ENCODE measurements at places on chromosomes 3 and 15. TPM values are rescaled to one million over a fixed set of nuclear protein-coding genes. Genes with fewer than 3 reads are reported as not detected.

DNA sequence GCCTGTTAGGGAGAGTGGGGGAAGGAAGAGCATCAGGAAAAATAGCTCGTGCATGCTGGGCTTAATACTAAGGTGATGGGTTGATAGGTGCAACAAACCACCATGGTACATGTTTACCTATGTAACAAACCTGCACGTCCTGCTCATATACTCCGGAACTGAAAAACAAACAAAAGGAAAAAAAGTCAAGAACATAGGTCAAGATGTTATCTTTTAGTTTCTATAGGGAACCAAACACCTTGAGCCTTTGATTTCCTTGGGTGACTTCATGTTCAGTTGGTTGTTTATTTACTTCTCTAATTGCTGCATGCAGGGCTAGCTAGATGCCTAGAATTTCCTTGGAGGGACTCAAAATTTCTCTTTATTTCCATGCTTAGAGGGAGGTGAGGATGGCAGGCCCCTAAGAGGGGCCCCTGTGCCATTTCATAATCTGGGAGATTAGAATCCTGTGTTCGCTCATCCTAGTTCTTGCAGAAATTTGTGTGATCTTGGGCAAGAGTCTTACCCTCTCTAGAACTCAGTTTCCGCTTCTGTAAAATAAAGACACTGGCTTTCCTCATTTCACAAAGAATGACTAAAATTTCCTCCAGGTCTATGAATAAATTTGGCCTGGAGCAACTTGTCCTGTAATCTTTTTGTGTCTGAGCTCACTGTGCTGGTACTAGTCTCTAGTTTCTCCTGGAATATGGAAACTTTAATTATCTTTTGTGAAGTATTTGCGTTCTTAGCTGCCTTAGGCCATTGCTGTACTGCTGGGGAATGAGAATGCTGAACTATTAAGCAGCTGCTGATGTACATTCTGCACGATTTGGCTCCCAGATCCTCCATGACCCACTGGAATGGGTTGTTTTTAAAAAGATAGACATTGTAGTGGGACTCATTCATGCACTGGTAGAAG, 457.5 kb downstream of the EDEM1 start:
- DNase-seq, result no peak

- no peak for DNase-seq
These were observed 26.9 kb upstream of the LDHAL6B start for GRCh38 chr15:59179717-59180116.

DNA sequence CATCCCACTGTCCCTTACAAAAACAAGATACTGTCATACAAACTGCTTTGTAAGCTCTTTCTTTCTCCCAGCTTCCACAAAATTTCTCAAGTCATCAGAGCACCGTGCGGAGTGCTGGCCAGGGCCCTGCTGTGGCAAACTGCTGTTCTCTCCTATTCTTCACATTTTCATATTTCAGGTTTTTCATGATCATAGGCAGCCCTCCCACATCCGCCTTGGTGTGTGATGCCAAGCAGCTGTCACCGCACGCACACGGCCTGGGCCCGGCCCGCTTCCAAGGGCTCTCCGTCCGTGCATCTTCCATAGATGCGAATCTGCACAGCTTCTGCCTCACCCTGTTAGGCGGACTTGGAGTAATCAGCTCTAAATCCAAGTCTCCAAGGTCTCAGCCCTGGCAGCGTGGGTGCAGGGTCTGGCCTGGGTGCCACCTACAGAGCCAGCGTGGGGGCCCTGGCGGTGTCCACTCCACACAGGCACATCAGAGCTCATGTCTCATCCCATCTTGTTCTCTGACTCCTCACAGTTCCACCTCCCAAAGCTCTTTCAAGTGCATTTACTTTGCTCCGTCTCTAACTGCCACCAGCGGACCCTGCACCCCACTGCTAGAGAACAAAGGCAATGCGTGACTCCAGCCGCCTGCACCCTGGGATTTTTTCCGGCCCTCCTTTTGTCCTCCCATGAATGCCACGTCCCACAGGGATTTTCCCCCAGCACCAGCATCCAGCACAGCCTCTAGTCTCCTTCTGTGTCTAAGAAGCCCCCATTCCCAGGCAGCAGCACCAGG, 27.2 kb downstream of the CYFIP1 start:
- DNase-seq, result peak; percentile 47

GRCh38 chr3:131907796-131908195, 127.0 kb downstream of the CPNE4 start:
- DNase-seq, result peak; percentile 30

GRCh38 chr3:134607054-134608022, 43.5 kb downstream of the KY start:
- DNase-seq, result no peak

DNA sequence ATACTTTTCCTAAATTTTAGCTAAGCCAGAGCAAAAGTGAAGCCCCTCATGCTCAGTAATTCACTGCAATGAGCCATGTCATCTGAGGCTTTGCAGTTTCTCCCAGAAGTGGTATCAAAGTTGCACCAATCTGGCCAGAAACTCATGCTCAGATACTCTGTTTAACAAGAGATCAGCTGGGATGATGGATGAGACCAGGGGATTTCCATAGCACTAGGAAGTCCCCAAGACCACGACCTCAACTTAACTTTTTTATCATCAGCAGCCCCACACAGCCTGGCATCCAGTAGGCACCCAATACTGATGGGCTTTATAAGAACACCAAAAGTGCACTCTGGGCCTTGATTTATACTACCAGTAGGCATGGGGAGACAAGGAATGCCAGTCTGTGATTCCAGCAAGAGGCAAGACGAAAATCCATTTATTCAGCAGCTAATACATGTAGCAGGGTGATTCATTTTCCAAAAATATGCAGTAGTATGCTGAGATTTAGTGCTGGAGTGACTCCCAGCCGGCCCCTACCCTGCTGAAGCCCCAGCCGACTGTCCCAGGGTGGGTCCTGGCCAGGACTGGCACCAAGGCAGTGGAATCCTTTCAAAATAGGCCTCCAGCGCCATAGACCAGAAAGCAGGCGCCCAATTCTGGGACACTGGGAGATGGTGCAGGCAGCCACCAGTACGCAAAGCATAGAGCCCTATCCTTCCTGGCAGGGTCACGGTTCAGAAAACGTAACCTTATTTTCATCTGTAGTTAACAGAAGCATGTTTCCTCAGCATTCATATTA, 612 bp upstream of the LDHAL6B start:
- DNase-seq, result no peak

GRCh38 chr3:11385891-11386290, 113.7 kb downstream of the ATG7 start:
- DNase-seq, result no peak

DNA sequence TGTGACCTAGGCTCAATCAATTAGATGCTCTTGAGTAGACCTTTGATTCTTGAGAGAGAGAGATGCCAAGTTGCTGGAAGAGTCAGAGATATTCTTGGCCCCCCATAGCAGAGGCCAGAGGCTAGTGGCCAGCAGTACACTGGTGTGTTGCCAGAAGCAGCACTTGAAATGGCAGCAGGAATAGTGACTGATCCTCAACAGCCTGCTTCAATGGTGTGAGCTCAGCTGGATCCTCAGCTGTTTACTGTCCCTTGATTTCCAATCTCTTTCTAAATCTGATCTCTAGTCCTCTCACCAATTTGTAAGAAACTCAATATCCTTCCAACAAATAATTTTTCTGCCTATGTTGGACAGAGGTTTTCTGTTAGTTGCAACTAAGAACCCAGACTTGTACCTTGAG, 170.3 kb upstream of the CCDC54 start:
- peak; percentile 26 for DNase-seq

GRCh38 chr3:51703068-51703760, 3.7 kb upstream of the GRM2 start:
- DNase-seq, result no peak

GRCh38 chr3:110272525-110272924, 799.1 kb upstream of the NECTIN3 start:
- DNase-seq, result no peak

DNA sequence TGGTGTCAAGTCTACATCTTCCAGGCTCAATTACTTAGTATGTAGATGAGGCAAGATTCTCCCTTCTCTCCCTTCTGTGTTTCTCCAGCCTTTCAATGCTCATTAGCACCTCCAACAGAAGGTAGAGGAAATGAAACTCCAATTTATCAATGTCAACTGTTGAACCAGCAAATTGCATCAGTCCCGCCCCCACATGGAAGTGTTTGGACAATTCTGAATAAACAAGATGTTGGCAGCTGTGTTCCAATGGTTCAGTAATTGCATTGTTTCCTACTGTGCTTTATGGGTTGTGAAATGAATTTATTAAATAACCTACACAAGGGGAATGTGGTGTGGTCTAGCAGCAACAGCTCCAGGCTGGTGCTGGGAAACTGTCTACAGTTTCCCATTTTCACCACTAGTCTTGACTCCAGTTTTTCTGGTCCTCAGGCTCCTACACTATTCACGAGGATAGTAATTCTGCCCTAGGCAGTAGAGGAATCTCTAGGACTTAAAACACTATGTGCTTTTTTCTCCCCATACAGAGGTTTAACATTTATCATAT, 91.9 kb downstream of the MB21D2 start:
- peak; percentile 34 for DNase-seq

GRCh38 chr3:102020735-102021134, 171.4 kb downstream of the NFKBIZ start:
- DNase-seq, result no peak

GRCh38 chr3:149536429-149536828, 61.9 kb downstream of the TM4SF4 start:
- DNase-seq, result peak; percentile 60

DNA sequence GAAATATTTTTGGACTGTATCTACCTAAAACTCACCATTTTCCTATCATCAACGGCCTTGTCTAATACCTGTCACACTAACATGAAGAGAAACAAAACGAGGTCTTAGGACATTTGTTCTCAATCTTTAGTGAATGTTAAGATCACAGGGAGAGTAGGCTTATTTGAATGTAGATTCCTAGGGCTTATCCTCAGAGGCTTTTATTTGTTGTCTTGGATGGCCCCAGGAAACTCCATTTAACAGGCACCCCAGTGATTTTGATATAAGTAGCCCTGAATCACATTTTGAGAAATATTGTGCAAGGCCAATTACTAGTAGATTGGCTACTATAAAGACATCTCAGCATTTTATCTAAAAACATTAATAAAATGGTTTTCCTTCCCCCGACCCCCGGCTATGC, 367.4 kb downstream of the GAP43 start:
- no peak for DNase-seq

GRCh38 chr15:73787621-73788020, 34.5 kb upstream of the INSYN1 start:
- peak; percentile 48 for DNase-seq

DNA sequence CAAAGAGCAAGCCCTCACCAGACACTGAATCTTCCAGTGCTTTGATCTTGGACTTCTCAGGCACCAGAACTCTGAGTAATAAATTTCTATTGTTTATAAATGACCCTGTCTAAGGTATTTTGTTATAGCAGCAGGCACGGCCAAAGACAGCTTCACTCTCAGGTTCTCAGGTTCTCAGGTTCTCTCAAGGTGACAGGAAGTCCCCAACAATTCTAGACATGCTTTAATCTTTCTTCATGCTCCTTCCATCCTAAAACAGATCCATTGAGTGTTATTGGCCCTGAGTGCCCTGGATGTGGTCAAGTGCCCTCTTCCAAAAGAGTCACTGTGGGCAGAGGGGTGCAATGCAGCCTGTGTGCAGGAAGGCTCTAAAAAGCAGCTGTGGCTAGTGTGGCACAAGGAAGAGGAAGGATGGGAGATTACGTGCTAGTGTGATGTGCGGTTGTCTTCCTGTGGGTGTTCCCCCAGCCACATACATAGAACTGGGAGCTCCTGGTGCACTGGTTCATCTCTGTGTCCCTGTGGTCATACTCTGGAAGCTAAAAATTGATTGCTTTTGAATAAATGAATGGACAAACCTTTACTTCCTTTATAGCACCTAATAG, 11.0 kb upstream of the RAB7A start:
- no peak for DNase-seq

DNA sequence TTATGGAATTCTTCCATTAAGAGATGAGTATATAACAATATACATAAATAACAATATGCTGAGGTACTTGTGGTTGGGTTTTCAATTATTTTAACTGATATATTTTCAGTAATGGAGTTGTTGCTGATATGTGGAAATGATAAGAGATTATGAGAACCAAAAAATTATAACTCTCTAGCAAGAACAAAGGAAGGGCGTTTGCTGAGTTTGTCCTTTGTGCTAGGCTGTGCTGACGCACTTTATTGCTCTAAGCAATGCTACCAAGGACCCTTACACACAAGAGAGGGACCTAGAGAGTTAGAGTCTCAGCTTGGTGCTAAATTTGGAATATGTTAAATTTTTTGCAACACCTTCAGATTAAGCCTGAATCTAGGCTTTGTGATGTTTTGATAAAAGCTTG, 24.1 kb downstream of the CFAP91 start:
- no peak for DNase-seq

DNA sequence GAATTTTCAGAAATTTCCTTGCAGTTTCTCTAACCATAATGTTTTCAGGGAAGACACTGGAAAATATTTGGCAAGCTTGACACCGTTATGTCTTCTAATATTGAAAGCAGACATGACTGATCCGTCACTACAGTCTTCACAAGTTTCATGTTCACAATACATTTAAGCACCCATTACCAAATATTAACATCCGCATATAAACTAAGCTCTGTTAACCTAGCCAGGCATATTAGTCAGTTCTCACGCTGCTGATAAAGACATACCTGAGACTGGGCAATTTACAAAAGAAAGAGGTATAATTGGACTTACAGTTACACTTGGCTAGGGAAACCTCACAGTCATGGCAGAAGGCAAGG, 162.7 kb upstream of the LYSMD4 start:
- DNase-seq, result no peak

DNA sequence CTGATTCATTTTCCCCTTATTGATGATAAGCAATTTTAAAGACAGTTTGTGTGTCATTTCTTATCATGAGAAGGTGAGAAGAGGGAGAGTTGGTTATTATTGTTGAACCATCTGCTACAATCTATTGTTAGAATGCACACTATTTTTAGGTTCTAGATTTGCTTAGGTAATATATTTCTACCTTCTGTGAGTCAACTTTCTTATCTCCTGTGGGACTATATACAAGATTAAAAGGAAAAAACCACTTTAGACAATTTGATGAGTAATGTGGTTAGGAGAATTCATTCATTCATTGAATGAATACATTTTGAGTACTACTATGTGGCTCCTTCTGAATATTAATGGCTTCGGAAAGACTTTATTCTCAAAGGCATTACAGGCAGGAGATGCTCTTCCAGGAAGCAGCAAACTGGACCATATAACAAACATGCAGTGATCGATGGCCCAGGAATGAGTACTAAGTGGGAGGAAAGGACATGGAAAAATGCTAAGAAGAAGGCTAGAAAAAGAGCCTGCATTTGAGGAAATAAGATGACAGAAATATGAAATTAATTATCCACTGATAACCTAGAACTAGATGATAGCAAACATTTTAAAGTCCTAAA, 22.4 kb downstream of the SPTSSB start:
- peak; percentile 41 for DNase-seq

DNA sequence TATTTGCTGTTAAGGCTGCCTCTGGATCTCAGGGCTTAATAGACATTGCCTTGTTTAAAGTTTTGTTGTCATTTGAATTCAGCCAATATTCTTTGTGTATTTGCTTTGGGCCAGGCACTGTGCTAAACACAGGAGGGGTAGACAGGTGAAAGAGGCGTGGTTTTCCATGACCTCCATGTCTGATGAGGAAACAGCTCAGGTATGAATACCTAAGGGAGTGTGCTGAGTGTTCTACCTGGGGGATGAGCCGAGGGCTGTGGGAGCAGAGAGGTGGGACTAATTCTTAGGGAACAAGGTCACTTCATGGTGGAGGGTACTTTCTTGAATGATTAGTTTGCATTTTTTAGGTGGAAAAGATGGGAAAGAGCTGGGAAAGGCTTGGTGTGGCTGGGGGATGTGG, 108.2 kb downstream of the THSD4 start:
- DNase-seq, result no peak

The CIB1 gene
- polyA plus RNA-seq, result 129 TPM

The HRH1 gene
- 8.1 TPM for polyA plus RNA-seq

The NOX5 gene
- not detected for polyA plus RNA-seq

The GOLGA6L7 gene
- not detected for polyA plus RNA-seq

The GABRA5 gene
- polyA plus RNA-seq, result 0.24 TPM

The DRD3 gene
- polyA plus RNA-seq, result not detected

Data from GM23248 (cell line).